ENCODE measurements at places on chromosomes 13 and 19.
A peak's percentile ranks its signal among the peaks of the same experiment; 100 is the strongest.

DNA sequence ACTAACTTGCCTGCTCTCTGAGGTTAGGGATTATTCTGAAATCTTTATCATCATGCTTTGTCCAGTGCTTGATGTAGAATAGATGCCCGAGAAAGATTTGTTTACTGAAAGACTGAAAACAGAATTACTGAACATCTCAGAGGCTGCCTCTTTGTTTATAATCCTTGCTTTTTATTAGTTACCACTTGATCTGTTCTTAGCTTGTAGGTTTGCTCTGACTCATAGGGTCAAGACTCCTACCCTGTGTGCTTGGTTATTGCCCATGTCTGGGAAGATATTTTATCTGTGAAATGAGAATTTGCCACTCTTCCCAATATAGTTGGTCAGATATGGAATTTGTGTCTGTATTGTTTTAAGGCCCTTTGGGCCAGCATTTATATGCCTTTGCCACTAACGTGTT lies 675.3 kb downstream of the DIAPH3 start:
- no peak for DNase-seq

DNA sequence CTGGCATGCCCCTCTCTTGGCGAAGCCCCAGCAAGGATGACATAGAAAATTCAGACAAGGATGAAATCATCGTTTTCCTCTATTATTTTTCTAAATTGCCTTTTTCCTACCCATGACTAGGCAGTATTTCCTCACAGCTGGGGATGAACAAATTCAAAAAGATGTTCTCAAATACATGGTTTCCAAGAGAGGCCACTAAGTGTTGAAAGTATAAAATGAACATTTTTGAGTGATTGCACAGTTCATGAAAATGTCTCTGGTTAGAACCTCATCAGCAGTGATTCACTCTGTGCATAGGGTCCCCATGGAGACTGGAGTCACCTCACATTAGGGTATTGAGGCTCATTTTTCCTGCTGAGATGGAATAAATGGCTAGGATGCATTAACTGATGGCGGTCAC lies 373.7 kb downstream of the DNAJC15 start:
- no peak for DNase-seq

DNA sequence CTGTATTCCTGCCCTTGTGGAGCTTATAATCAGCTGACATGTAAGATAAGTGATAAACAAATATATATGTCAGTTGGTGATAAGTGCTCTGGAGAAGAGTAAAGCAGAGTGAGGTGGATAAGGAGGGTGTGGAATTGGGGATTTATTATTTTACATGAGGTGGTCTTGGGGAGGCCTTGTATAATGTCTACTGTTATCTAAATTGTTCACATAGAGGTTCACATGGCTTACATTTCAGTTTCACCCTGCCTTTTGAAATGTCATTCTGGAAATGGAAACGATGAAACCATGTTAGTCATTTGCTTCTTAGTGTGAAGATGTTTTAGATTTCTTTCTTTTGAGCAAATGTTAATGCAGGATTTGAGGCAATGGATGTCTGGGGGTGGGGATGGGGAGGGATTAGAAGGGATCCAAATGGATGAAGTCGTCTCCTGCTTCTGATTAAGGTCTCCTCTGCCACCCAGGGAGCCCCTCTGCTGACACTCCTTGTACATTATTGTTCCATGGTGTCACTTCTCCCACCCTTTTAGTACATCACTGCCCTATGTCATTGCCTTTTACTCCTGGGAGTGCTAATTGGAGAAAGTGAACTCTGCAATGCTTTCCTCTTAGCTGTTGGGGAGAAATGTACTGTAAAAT lies 14.0 kb downstream of the B3GLCT start:
- DNase-seq = no peak

DNA sequence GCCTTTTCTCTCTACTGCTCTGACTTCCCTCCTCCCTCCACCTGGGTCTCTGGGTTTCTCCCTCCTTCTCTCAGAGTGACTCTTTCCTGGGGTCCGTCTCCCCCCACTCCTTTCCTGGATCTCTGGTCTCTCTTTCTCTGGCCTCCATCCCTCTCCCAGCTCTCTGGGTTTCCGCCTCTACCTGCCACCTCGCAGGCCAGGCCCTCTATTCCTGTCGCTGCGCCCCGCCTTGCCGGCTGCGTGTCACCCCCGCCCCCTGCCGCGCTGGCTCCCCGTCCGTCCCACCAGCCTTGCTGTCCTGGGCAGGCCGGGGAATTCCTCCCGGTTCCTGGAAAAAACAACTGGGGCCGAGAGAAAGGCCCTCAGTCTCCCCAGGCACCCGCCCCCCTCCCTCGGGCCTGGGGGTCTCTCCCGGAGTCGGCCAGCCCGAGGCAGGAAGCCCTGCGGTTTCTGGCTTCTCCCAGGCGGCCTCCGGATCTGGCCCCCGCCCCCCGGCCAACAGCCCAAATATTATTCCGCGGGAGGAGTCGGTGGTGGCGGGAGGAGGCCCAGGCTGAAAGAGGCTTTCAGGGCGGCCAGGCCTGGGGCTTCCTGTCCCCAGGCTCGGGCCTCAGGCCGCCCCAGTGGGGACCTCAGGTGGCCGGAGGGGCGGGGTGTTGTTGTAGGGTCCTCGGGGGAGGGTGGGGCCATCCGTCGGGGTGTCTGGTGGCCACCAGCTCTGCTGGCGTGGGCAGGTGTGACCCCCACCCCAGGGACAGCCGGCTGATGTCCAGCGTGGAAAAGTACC lies 9.3 kb downstream of the IRF2BP1 start:
- peak; percentile 58 for DNase-seq

DNA sequence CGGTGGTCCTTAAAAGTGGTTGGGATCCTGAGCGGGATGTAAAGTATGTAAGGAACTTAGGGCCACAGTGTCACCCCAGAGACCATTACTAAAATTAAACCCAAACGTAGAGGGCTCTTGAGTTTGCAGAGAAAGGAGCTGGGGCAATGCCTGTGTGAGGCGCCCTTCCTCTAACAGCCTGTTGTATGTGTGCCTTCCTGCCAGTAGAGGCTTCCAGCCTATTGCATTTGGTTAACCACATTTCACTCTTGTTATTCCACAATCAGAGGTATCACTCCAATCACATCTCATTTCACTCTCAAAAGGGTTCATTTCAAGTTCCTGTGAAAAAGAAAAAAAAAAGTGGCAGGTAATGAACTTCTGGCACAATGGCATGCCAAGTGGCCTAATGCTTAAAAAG lies 29.4 kb downstream of the DIAPH3 start:
- DNase-seq = no peak

DNA sequence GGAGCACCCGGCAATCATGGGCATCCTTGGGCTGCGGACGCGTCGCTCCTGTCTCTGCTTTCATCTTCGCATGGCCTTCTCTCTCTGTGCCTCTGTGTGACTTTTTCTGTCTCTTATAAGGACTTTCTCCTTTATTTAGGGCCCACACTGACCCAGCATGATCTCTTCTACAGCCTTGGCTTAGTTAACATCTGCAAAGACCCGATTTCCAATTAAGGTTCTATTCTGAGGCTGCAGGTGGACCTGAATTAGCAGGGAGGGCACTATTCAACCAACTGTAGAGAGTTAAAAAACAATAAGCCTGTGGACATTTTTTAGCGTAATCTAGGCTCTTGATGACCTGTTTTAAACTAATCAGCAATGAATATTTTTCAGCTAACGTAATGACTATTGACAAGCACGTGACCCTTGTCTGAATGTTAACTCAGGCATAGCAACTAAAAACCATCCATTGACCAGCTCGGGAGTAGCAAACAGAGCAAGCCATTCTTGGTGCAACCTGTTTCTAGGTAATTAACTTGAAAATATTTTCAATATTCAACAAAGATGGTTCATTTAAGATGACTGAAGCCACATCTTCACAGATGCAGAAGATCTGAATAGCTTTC lies 15.2 kb downstream of the F10 start:
- no peak for DNase-seq

DNA sequence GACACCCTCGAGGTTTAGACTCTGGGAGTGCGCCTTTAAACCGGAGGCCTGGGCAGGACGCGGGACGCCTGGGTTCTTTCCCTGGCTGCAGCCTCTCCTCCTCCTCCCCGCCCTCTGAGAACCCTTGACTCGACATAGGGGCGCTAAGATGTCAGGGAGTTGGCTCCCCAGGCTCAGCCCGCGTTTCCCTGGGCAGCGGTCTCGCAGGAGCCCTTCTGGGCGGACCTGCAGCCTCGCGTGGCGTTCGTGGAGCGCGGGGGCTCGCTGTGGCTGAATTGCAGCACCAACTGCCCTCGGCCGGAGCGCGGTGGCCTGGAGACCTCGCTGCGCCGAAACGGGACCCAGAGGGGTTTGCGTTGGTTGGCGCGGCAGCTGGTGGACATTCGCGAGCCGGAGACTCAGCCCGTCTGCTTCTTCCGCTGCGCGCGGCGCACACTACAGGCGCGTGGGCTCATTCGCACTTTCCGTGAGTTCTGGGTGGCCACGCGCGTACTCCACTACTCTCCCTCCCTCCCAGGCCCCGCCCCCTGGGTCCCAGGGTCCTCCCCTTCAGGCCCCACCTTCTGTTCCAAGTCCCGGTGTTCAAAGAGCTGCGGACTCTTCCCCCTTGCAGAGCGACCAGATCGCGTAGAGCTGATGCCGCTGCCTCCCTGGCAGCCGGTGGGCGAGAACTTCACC lies 1.3 kb downstream of the ICAM5 start:
- no peak for DNase-seq

GRCh38 chr13:21149568-21149967 lies 26.8 kb downstream of the SKA3 start:
- no peak for DNase-seq

GRCh38 chr13:61695147-61695546 lies 279.5 kb upstream of the PCDH20 start:
- DNase-seq = no peak

- no peak for DNase-seq
These were observed 177.5 kb downstream of the NDFIP2 start for GRCh38 chr13:79658333-79658975.

- no peak for DNase-seq
These were observed 98.1 kb downstream of the SERP2 start for GRCh38 chr13:44471686-44472085.

GRCh38 chr13:30172593-30173302 lies 134.6 kb downstream of the KATNAL1 start:
- no peak for DNase-seq

- no peak for DNase-seq
These were observed 18.9 kb downstream of the ZNF563 start for GRCh38 chr19:12314553-12314952.

DNA sequence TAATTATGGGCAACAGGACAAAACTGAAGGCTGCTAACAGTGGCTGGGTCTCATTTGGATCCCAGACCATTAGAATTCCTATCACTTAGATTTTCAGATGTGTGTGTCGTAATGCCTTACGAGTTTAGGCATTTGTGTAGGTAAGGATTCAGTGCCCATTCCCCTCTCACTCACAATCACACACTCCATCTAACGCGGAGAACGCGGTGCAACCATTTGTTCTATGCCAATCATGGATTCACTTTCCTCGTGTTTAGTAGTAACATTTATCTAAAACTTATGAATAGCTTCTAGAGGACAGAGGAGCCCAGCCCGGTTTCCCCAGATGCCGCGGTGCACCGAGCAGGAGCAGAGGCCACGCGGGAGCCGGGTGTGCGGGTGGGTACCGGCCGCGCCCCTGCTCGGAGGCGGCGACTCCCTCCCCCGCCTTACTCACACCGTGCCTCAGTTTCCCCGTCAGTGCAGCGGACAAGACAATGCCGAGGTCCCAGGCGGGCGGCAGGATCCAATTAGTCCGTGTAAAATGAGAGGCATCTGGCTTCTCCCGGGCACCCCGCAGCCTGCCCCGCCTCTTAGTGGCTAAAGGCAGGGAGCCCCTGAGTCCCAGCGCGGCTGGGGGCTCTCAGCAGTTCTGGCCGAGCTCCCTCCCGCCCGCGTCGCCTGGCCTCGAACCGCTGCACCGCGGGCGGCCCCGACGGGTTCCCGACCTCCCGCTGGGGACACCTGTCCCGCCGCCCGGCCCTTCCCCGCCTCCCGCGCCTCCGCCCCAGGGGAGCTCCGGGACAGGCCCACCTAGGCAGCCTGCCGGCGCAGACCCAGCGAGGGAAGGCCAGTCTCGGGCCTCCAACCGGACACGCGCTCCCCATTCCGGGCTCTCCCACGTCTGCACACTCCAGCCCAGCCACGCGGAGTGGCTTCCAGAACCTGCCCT lies 5.9 kb upstream of the C1QTNF9B start:
- DNase-seq = no peak

Measured in naive thymus-derived CD8-positive, alpha-beta T cell (primary cell).